Femur (tissue), 1 donor: ENCODE measurements at places on chromosomes 1 and 21.

DNA sequence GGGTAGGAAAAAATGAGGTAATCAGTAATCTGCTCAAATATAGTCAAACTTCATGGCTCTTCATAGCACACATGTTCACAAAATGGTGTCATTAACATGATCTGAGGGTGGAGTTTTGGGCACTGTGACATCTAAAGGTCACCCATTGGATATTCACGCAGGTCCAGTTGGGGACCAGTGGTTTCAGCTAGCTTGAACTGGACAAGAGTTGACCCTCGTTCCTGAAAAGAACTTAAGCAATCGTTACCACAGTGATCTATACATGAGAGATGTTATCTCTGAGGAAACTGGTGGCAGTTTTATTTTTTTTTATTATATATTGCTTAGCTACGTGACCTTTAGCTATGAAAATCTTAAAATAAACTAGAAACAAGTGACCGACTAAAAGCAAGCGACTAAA, 3.0 kb upstream of the OR2C3 start:
- no peak for DNase-seq

- no peak for DNase-seq
These were observed 6.7 kb downstream of the ERO1B start for GRCh38 chr1:236275061-236275460.

DNA sequence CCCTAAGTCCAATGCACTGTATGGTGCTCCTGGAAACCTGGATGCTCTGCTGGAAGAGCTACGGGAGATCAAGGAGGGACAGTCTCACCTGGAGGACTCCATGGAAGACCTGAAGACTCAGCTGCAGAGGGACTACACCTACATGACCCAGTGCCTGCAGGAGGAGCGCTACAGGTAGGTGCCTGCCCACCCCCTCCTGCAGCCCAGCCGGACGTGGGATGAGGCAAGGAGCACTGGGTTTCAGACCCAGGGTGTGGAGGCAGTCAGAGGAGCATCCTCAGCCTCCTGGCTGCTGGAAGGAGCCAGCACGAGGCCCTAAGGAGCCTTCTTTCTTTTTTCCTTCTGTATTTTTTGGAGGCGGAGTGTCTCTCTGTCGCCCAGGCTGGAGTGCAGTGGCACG, 42.0 kb downstream of the TMCC2 start:
- no peak for DNase-seq

GRCh38 chr1:221430152-221430960, 311.5 kb downstream of the DUSP10 start:
- DNase-seq: no peak

GRCh38 chr1:235513495-235514366, 9.5 kb upstream of the B3GALNT2 start:
- no peak for DNase-seq
